ENCODE measurements at places on chromosomes 12 and 14. TPM values are rescaled to one million over a fixed set of nuclear protein-coding genes. Genes with fewer than 3 reads are reported as not detected.

Gene SPX
- total RNA-seq: 4.0 TPM

Gene ESPL1
- 18.2 TPM for total RNA-seq

Gene EFS
- not detected for total RNA-seq

Gene FOXM1
- 89.2 TPM for total RNA-seq

Gene HOXC13
- 21.8 TPM for total RNA-seq

Gene KRT73
- not detected for total RNA-seq

Gene AMN
- total RNA-seq: 0.54 TPM

Gene CNTN1
- total RNA-seq: 53.7 TPM

Gene ANKRD52
- total RNA-seq: 42.1 TPM

Gene POTEG
- not detected for total RNA-seq

Gene CABP1
- 0.10 TPM for total RNA-seq

Gene RAB21
- total RNA-seq: 38.3 TPM

Gene NEUROD4
- not detected for total RNA-seq

Gene ABHD4
- total RNA-seq: 46.1 TPM

Gene NDUFB1
- 330 TPM for total RNA-seq

Gene MYL2
- 0.88 TPM for total RNA-seq
